HAP-1 (cell line): ENCODE measurements at places on chromosomes 11 and 22.

GRCh38 chr11:134940441-134941126, 528.5 kb upstream of the B3GAT1 start:
- no peak for DNase-seq

DNA sequence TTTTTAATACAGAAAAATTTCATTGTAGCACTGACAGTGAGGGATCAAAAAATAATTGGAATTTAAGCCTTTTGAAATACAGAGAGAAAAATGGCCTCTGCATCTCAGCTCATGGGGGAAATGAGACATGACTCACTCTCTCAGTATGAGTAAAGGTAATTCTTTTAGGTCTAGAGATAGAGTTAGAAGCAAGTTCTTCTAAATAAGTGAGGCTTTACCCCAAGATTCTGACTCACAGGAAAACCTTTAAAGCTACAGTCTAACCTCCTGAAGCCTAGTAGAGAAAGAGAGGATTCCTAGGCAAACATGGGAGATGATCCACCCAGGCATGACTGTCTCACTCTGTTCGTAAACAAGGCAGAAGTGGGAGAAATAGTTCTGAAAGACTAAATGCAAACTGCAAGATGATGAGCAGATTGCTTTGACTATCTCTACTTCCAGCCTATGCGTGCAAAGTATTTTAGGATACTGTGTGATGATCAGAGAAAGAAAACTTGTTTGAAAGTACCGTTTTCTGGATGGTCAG, 1003.3 kb upstream of the CCDC90B start:
- DNase-seq, result no peak

DNA sequence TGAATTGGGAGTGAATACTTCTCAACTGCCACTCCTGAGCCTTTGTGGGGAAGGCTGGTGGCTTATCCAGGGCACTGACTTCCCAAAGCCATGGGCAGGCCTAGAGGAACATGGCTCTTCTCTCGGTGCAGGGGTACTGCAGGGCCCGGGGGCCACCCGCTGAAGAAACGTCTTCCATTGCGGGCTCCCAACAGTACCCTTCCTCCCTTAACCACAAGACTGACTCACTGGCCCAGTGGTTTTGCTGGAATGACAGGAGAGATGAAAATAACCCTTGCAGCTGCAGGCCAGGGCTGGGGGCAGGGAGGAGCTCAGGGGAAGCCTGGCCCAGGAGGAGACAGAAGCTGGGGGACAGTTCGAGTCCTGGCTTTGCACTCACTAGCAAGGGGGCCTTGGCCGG, 13.5 kb downstream of the TXN2 start:
- DNase-seq, result no peak

GRCh38 chr11:8288166-8288772, 24.6 kb upstream of the LMO1 start:
- DNase-seq, result no peak

GRCh38 chr22:27875951-27876350, 43.1 kb downstream of the PITPNB start:
- DNase-seq, result no peak

- DNase-seq, result no peak
Observed at GRCh38 chr22:47055073-47055355, 292.6 kb downstream of the TBC1D22A start.

GRCh38 chr11:123195188-123196059, at the start of gene CLMP:
TSS of gene CLMP (minus strand) at chr11:123195248. CDS start at chr11:123194940, 308 bp downstream.
- DNase-seq, result peak; percentile 31

DNA sequence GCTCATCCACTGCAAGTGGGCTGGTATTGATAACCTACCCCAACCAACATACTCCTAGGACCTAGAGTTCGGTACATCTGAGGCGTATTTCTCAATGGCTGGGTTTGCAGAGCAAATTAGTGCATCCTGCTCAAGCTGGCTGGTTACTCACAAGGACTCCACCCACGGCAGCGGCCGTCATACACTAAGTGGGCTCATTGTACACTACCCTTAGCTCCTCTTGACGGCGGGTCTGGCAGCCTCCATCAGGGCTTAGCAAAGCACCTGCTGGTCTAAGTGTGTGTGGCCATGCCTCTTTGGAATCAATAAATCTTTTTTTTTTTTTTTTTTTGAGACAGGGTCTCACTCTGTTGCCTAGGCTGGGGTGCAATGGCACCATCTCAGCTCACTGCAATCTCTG, 20.2 kb upstream of the KCNJ11 start:
- no peak for DNase-seq

DNA sequence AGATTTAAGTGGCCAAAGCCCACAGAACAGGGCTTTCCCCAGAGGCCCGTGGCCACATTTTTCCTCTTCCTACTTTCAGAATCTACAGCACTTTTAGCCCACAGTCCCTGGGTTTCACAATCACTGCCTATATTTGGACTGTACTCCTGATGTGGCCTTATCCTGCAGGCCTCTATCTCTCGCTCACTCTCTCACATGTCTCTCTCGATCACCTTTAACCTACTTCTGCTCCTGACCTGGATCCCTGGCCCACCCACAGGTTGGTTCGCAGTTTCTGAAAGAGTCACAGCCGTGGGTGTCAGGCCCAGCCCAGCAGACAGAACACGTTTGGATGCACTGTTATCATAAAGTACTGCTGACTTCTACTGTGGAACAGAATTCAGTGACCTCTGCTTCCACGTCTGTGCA, 55.5 kb downstream of the LARGE1 start:
- no peak for DNase-seq

DNA sequence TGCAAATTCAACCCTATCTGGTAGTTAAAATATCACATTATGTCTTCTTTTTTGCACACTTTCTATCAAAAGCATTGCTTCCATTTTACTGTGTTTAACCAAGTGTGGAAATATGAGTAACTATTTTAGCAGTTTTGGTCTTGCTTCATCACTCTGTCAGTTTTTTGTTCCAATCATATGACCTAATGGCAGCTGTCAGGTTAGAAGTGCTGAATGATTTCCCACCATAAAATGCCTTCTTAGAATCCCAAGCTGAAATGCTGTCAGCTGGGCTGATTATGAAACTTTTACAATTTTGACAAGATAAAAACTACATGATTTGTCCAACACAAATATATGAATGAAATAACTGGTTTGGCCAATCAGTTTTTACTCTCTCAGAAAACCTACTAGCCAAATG, 1654.6 kb upstream of the RAG2 start:
- no peak for DNase-seq

GRCh38 chr11:3922056-3922455, 66.6 kb downstream of the STIM1 start:
- DNase-seq, result no peak

DNA sequence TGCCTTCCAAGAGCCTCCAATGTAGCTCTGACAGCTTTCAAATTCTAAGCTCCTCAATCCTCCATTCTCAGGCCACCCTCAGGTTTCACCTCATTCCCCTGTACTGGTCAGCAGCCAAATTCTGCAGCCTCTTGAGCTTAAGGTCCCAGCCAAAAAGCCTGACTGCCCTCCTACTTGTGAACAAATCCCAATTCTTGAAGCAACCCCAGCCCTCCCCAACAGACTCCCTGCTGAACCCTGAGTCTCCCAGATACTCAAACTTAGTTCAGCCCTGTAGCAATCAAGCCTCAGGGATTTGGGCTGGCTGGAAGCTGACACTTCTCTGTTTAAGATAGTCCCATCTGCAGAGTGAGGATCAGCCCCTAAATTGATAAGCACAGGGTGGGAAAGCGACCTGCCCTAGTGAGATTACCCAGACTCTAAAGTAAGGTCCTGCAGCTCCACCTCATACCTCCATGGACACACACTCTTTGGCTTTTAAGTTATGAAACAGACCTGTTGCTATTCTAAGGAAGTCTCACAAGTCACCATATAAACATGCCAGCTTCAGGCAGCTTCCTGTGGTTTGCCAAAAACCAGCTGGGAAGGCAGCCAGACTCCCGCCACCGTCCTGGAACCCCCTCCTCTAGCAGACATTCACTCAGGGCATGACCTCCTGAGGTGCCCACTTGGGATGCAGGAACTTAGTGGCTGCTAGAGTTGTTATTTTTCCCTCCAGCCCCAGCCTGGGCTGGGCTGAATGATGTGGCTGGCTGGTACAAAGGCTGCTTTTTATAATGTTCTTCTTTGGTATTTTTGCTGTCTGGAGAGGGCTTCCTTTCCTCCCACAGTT, 82.5 kb upstream of the PICALM start:
- no peak for DNase-seq

DNA sequence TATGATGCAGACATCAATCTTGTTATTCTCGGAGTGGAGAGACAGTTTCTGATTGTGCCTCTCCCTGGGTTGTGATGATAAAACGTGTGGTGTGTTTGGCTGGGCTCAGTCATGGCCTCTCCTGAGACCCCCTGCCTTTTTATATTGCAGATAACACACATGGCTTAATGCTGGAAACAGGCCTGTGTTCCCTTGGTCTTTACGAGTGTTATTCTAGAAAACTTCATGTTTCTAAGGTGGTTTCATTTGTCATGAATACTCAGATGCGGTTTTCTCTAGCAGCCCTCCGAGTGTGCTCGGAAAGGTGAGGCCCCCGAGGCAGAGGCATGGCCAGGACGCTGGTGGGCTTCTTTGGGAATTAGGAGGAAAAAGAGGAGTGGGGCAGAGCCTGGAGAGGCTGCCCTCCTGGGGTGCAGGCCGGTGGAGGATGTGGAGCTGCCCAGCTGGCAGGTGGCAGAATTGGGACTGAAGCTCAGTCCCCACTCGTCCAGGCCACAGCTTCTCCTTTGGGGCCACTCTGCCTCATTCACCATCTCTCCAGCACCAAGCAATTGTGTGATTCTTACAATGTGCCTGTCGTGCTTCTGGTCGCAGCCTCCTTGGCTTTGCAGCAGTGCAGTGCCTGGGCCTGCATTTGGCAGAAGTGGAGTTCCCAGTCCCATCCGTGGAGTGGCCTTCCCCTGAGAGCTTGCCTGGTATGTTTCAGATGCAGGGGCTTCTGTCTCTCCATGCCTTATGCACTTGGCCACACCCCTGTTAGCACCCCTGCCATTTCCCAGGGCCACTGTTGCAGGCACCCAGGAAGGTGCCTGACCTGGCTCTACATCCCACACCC, 309.6 kb downstream of the TBC1D22A start:
- DNase-seq, result no peak

- no peak for DNase-seq
Observed at GRCh38 chr22:20384171-20384570, 9.8 kb upstream of the ZNF74 start.

GRCh38 chr11:68870470-68870869, 28.8 kb upstream of the CPT1A start:
- DNase-seq, result no peak

DNA sequence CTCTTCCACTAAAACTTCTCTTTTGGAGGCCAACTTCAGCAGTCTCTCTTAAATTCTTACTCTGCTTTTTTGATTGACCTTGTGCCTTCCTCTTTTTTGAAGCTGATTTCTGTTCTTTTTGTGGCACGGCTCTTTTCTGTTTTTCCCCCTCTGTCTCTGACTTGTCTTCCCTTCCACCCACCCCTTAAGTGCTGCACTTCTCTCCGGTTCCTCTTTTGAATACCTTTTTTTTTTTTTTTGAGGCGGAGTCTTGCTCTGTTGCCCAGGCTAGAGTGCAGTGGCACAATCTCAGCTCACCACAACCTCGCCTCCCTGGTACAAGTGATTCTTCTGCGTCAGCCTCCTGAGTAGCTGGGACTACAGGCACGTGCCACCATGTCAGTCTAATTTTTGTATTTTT, 211.9 kb downstream of the BLID start:
- DNase-seq, result no peak

DNA sequence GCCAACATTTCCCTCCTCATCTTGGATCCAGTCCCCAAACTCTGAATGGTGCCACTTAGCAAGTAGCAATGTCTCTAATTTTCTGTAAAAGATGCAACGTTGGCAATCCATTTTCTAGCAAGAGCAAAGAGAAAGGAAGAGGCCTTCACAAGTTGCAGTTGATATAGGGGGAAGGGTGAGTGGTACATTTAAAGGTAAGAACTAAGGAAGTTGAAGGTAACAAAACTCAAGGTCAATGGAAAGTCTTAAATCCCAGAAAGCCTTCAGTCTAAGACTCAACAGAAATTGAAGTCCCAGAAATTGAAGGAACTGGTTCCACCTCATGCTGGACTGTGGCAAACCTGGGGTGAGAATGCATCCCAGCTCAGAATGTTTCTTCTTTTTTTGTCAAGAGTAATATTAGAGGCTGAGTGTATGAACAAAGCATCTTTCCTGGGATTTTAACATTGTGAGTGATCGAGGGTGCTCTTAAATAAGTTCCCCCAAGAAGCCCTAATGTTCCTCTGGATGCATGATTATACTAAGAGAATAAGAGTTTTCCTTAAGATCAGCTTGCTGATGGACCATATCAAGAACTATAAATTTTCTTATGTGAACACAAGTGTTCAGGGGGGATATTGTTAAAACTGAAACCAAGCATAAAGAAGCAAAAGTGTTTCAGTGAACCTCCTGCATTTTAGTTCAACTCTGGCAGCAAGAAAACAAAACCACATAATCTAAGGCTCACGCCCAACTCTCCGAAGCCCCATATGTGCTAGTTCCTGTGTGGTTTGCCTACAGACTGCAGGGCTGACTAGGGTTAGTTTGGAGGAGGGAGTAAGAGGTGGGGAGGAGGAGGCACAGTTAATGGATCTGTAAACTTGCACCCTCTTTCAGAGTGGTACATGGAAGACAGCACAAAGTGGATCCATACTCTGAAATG, at the start of gene GRAP2:
Gene GRAP2, plus strand, starts transcription at position 779 of the 922 bp plus-strand sequence. CDS start 46,023 bp downstream, outside the sequence.
- no peak for DNase-seq

DNA sequence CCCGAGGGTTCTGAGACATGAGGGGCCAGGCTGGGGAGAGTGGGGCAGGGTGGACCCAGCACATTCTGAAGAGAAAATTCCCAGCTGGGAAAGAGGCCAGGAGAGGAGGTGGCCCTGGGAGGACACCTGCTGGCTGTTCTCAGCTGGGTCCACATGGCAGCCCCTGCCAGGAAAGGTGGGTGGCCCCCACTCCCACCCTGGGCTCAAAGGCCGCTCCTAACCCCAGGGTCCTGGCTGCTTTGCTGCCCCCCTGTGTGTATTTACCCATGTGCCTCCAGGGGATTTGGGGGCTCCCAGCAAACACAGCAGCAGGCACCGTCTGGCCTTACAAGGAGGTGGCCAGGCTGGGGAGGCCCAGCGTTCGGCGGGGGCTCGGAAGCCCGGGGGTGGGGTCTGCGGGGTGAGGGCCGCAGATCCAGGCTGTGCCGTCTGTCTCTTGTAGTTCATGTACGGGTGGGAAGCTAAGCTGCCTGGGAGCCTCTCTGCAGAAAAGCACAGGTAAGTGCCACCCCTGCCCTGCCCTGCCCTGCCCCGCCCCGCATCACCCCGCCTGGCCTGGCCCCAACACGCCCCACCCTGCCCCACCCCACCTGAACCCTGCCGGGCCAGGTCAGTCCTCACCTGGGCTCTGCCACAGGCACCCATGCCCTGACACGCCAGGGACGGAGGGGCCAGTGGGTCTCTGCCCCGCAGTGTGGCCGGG, 10.6 kb downstream of the MUC5B start:
- DNase-seq, result no peak

DNA sequence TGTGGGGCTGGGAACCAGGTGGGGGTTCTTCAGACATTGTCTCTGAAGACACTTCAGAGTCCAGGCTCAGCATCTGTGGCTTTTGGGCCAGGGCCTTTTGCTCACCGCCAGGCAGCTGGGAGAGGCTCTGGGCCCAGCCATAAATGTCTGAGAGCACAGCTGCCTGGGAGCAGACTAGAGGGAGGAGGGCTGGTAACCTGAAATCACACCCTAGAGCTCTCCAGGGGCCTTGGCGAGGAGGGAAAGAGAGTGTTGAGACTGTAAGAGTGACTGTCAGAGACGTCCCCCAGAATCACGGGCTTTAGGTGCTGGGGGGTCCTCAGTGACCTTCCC, 4.1 kb downstream of the TRABD start:
- no peak for DNase-seq
